CD4-positive, alpha-beta memory T cell (primary cell): ENCODE measurements at places on chromosomes 2 and 18. TPM values are rescaled to one million over a fixed set of nuclear protein-coding genes. Genes with fewer than 3 reads are reported as not detected.

SATB2 gene
- 0.06 TPM for total RNA-seq

MTHFD2 gene
- 23.8 TPM for total RNA-seq

MAP3K19 gene
- not detected for total RNA-seq

GKN2 gene
- not detected for total RNA-seq

SETBP1 gene
- total RNA-seq, result 0.09 TPM

FBXO41 gene
- total RNA-seq, result 11.4 TPM

CFAP65 gene
- total RNA-seq, result not detected

CHST9 gene
- total RNA-seq, result not detected

NDC80 gene
- total RNA-seq, result 3.8 TPM

EDAR gene
- total RNA-seq, result 5.8 TPM

DNAJB2 gene
- 110 TPM for total RNA-seq

C2orf66 gene
- total RNA-seq, result not detected

ERMN gene
- total RNA-seq, result 3.5 TPM

CDH2 gene
- not detected for total RNA-seq

MAPK4 gene
- total RNA-seq, result not detected

IL1R2 gene
- not detected for total RNA-seq

DPY30 gene
- 50.0 TPM for total RNA-seq

AKAIN1 gene
- total RNA-seq, result not detected

CTNNA2 gene
- not detected for total RNA-seq

SIX3 gene
- not detected for total RNA-seq

DYTN gene
- total RNA-seq, result not detected

STAT4 gene
- total RNA-seq, result 114 TPM

IL36B gene
- not detected for total RNA-seq

PRSS56 gene
- total RNA-seq, result not detected

ANKRD36B gene
- 76.6 TPM for total RNA-seq

LRRC30 gene
- not detected for total RNA-seq

CDH7 gene
- total RNA-seq, result not detected

GGCX gene
- total RNA-seq, result 38.1 TPM

GATA6 gene
- not detected for total RNA-seq

PLEKHB2 gene
- 45.5 TPM for total RNA-seq

B4GALT6 gene
- total RNA-seq, result 0.94 TPM
